ENCODE measurements at places on chromosomes 2 and 18.

DNA sequence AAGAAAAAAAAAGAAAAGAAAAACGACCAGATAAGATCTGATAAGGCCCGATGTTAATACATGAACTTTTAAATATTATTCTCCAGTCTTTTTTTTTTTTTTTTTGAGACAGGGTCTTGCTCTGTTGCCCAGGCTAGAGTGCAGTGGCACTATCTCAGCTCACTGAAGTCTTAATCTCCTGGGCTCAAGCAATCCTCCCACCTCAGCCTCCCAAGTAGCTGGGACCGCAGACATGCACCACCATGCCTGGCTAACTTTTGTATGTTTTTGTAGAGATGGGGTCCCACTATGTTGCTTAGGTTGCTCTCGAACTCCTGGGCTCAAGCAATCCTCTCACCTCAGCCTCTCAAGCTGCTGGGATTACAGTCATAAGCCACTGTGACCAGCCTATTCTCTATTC lies 1.6 kb downstream of the ABCG5 start:
- DNase-seq, result no peak

GRCh38 chr2:177542396-177542795 lies 149.8 kb downstream of the AGPS start:
- no peak for DNase-seq

GRCh38 chr2:191678437-191679100 lies 633 bp downstream of the NABP1 start:
- peak; percentile 53 for DNase-seq

DNA sequence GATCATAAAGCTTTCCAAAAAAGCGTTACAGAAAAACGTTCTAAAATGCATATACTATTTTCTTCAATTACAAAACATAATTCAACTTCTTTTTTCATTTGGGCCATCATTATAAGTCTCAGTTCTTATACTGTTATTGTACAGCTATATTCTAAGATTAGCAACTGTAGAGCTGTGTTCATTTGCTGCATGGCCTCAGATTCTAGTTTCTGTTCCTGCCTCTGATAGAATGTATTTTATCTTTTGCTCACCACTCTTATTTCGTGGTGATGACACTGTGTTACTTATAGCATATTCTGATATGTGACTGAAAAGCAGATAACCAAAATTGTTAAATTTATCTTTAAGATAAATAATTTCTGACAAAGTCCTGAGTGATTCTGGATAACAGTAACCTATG lies 67.2 kb downstream of the PTRHD1 start:
- DNase-seq, result no peak

DNA sequence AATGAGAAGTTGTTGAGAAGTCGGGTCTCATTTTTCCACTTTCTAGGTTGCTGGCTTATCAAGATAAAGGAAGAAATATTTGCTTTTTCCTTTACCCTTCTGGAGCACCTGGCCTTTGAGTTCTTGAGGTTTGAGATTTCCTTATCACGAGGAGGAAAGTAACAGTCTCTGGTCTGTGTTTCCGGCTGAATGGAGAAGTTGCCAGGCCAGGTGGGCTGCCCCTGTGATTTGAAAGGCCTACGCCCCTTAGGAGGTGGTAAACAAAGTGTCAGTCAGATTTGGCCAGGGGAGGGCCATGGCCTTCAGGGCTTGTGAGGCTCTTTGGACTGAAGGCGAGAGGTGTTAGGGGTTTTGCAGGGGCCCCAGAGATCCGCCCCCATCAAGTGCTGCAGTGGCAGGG lies 156.7 kb upstream of the HAAO start:
- no peak for DNase-seq

GRCh38 chr2:128608921-128609880 lies 290.5 kb upstream of the HS6ST1 start:
- DNase-seq, result no peak

DNA sequence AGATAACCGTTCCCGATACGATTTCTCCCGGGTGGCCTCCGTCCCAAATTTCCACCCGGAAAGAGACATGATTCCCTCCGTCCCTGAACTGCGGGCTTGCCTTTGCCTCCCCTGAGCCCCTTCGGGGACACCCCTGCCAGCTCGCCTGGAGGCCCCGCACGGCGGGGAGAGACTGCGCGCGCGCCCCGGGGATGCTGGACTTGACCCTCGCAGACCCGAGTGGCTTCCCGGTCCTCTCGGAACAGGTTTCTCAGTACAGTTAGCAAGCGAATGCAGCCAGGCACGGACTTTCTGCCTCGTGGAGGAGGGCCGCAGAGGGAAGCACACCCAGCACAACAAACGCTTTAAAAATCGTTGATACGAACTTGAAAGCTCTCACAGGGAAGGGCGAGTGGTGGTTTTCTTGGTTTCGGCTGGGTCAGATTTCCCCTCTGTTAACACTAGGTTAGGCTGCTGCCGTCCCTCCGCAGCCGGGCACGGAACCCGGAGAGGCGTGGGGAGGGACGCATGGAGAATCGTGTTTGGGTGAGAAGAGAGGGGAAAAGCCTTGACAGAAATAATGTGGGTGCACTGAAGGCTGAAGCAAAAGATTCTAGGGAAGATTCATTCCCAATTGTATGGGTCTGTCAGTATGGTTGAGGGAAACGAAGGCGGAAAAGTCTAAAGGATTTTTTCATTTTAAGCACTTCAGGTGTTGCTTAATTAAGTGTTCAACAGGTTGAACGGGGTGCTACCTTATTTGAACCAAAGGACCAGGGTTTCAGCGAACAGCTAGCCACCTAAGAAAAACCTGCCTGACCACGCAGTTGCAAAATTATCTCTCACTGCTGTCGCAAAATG lies 916 bp downstream of the TNFRSF11A start:
- DNase-seq, result no peak

DNA sequence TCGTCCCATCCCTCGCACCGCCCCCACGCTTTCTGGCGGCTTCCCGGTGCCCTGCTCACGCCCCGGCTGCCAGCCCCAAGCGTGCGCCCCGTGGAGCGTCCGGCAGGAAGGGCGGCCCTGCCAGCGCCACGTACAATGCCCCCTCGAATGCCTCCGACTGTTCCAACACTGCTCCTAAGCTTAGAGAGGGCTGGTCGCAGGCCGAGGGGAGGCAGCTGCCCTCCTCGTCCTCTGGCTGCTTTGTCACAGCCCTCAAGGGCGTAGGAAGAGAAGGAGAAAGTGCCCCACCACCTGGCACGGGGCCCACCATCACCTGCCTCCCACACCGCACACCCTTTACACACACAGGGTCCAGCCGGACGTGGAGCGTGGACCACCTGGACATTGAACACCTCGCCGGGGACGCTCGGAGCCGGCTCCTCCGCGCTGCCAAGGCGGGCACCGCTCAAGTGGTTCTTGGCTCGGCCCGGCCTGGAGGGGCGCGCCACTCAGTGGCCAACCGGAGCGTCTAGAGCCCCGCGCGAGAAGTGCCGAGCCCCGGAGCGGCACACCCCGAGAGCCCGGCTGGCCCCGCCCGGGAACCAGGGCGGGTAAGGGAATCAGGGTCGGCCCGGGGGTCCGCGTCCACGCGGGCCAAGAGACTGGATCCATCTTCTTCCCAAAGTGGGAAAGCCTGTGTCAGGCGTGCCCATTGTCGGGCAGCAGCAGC lies 830 bp downstream of the DNER start:
- peak; percentile 12 for DNase-seq

GRCh38 chr18:79328887-79329286 lies 66.8 kb upstream of the NFATC1 start:
- no peak for DNase-seq

- no peak for DNase-seq
These were observed 120.9 kb upstream of the PKDCC start for GRCh38 chr2:41926614-41927580.

DNA sequence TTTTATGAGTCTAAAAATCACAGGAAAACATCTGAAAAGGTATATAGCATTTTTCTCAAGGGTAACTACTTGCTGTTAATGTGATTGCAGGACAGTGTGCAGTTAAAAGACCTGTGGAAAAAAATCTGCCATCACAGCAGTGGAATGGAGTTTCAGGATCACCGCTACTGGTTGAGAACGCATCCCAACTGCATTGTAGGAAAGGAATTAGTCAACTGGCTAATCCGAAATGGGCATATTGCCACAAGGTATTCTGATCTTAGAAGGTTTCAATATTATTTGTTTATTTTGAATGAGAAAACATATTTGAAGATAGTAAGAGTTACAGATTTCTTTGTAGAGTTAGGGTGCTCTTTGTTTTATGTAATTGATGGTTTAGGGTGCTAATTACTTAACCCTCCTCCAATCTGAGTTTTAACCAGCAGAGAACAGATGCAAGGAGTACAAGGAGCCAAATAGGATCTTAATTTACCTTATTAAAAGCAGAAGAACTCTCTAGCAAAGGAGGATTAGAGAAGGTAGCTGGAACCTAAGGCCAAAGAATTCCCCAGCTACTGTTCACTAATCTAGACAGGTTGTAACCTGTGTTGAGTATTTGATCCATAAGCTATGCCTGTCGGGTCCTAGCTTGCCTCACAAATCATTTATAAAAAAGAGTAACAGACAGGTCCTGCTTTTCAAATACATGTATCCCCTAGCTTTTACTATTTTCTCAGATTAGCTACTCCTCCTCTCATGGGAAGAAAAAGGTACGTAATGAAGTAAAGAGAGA lies 35.0 kb downstream of the PIKFYVE start:
- no peak for DNase-seq

DNA sequence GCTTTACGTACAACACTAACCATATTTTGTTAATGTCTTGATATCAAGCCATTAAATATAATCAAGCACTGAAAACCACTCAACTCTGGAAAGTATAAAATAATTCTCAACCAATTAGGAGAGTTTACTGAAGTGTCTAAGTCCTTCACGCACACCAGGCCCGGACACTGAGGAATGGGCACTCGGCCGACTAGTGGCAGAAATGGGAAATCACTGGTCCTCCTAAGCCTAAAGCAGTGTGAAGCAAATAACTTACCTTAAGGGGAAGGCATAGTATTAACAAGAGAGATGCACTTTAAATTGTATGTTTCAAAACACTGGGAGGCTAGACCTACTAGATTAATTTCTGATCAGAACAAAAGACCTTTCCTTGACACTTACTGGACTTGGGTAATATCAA lies 45.7 kb downstream of the FAM210A start:
- DNase-seq, result peak; percentile 54

GRCh38 chr18:44855681-44856080 lies 175.0 kb downstream of the SETBP1 start:
- DNase-seq, result no peak

DNA sequence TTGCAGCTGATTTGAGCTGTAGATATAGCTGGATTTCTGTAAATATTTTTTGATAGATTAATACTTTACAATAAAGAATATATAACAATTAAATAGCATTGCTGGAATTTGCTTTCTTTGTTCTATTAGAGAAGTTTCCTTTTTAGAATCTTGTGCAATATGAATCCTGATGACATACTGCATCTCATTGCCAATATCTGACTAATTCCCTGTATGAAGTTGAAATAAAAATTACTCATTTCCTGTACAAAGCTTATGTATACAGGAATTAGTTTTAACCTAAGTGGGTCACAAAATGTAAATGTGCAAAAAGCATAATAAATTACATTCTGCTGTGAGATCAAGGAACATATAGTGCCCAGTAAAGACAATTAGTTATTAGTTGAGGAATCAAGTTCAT lies 72.8 kb upstream of the TMEFF2 start:
- DNase-seq, result peak; percentile 84

DNA sequence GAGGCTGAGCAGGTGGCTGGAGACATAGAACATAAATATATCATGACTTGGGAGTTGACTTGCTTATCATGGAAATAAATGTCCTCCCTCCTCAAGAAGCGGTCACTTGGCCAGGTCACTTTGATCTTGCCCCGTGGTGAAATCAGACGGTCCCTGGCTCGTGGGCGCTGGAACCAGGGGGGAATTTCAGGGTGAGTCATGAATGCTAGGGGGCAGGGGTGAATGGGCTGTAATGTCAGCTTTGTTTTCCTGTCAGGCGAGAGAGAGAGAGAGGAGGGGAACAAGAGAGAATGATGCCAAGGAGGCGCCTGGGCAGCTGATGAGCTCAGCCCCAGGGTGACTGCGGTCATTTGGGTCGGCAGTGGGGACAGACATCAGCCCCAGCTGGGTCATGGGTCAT lies 47.7 kb downstream of the RRM2 start:
- DNase-seq, result no peak

GRCh38 chr2:20600756-20601325 lies 50.1 kb downstream of the HS1BP3 start:
- DNase-seq, result no peak

DNA sequence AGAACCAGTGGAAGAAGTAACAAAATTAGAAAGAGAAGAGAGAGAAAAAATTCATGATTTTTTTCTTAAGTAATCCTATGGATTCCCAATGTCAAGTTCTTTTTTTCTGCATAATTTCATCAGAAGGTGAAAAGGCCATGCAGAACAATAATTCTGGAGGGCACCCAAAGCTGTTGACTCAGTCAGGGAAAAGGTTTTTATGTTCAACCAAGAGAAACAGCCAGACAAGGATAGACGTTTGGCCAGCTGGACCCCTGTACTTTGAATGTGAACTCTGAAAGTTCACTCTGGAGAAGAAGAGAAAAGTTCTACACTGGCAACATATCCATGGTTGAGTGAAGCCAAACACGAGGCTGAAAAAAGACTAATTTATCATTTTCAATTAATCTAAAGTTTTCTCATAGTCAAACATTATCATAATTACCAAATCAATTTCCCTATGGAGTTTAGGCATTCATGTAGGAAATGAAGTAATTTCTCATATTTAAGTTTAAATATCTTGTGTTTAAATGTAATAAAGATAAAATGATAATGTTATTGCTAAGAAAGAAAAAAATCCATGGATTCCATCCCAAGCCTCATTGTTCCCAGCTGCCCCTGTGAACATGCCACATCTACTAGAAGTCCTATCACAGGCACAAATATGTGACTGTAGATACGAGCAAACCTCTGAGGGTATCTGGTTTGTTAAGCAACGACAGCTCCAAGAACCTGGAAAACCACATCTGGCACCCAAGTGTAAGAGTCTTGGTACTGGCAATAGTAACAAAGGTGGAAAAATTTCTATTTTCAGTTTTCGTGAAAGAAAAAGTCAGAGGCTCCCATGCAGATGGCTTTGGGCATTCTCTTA lies 742.7 kb upstream of the ACVR2A start:
- DNase-seq, result peak; percentile 42

GRCh38 chr2:241868661-241869081 lies 858 bp upstream of the RTP5 start:
- DNase-seq, result no peak

DNA sequence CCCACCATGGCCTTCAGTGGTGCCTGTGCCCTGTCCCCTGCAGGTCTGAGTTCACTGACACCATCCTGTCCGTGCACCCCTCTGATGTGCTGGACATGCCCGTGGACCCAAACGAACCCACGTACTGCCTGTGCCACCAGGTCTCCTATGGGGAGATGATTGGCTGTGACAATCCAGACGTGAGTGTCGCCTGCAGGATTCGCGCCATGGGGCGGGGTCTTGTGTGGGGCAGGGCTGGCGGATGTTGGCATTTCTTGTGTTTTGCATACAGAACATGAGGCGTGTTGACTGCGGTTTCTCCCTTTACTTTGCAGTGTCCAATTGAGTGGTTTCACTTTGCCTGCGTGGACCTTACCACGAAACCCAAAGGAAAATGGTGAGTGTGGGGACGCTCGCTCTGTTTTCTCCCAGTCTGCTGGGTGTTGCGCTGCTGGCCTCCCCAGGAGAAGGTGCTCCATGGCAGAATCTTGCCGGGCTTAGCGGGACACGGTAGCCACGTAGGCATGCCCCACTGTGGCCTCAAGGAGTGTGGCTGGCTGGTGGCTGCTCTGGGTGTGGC lies 11.5 kb upstream of the D2HGDH start:
- DNase-seq, result no peak

GRCh38 chr2:48134704-48135103 lies 228.4 kb upstream of the FBXO11 start:
- DNase-seq, result no peak
